ENCODE measurements at places on chromosomes 4 and X.

- DNase-seq: no peak
These were observed 7.4 kb downstream of the MAGEB10 start for GRCh38 chrX:27815209-27815608.

GRCh38 chr4:121769341-121769740 lies 4.4 kb upstream of the SMIM43 start:
- DNase-seq: no peak

DNA sequence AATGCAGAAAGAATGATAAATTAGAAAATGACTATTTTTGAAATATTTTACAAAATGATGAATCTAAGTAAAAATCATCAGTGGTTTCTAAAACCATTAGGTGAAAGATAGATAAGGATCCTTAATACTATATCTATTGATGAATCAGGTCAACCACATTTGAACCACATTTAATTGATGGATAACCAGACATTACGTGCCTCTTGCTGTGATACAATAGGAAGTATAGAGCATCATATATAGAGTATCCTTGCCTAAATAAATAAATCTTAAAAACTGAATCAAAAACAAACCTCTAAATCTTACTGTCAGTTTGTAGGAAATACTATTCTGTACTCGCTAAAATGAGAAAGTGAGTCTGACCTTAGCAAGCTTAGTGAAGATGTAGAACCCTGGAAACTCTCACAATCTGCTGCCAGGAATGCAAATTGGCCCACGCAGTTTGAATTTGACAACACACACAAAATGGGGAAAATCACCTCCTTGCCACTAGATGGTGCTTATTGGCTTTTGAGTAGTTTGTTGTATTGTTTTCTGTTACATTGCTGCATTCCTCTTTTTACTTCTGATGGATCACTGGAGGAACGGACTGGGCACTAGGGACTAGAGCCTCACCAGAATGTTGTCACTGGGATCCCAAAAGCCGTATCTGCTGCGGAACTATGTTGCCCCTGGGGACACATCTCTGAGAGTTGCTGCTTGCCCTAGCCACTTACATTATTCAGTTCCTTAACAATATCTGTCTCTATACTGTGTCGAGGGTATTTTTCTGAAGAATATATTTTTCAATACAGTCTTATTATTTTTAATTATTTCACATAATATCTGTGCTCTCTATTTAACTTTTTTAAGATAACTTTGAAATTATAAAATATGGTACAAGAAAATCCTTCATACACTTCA lies 25.4 kb upstream of the SLAIN2 start:
- no peak for DNase-seq

DNA sequence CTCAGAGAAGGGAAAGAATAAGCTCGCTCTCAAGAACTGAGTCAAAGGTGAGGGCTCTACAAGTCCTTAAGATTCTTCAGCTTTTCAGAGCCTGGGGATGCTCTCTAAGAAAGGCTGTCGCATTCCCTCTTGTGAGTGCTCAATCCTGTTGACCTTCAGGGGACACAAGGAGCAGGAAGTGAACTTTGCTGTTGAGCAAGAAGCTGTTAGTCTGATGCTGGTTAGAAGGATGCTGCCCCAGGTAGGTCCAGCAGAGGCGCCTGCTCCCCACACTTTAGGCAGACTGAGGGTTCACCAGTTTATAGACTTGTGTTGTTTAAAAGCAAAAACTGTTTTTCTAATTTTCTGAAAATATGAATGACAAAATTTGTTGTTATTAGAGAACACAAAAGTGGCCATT lies 125.4 kb upstream of the SPOCK3 start:
- no peak for DNase-seq

DNA sequence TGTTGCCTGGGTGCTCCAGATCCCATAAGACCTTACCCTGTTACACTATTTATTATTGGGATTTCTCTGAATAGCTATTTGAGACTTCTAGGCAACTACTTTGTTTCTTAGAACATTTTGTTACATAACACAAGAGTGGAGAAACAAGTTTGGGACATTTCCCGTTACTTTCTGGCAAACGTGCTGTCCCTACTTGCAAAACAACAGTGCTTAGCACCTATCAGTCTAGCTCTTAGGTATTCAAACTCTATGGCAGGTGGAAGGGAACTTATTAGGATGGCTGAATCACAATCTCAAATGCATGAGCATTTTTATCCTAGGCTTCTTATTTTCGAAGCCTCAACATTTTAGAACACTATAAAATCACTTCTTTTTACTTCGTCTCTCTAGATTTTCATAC lies 613.6 kb downstream of the DMD start:
- no peak for DNase-seq

DNA sequence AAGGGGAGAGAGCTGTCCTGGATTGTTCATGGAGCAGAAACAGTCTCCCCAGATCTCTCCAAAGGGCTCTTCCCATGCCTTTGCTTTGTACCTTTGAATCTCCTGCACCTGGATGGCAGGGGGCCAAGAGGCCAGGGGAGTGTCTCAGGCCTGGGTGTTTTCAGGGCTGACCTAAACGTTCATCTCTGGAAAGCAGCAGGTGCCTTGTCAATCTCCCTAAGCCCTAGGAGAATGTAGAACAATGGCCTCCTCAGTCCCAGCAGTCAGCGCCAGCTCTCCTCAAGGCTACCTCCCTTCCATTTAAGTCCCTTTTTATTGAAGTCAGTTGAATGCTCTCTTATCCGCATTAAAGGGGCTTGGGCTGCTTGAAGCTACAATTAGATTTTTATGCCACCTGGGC lies 31.2 kb upstream of the NSUN7 start:
- DNase-seq: no peak

DNA sequence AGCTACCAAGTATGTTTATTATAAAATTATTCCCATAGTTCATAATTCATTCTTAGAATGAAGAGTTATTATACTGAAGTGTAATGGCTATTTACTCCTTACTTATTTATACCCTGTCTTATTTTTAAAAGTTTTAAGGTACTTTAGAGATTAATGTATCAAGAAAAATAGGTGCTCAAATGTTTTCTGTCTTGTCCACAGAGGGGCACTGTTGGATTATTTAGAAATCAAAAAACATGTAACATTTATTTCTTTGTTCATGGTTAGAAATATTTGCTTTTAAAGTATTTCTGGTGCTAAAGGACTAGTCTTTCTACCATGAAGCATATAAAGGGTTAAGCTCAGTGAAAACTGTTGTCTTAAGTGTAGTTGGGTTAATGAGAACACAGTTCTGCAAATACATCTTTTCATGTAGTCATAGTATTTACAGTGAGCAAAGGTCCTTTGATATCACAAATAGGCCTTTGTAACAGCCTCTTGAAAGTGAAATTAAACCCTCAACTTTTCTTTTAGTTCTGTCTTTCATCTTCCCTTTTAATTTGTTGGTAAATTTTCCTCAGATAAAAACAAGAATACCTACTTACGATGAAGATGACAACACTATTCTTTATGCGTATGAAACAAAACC lies 7.7 kb downstream of the SCML1 start:
- no peak for DNase-seq

- DNase-seq: no peak
These were observed 90.1 kb downstream of the IRF2 start for GRCh38 chr4:184384056-184384809.

- DNase-seq: no peak
These were observed 41.9 kb downstream of the WDR1 start for GRCh38 chr4:10074767-10075105.

- DNase-seq: no peak
These were observed 15.6 kb downstream of the RPGR start for GRCh38 chrX:38311743-38312142.

- no peak for DNase-seq
These were observed 18.6 kb downstream of the AFM start for GRCh38 chr4:73499996-73500765.

DNA sequence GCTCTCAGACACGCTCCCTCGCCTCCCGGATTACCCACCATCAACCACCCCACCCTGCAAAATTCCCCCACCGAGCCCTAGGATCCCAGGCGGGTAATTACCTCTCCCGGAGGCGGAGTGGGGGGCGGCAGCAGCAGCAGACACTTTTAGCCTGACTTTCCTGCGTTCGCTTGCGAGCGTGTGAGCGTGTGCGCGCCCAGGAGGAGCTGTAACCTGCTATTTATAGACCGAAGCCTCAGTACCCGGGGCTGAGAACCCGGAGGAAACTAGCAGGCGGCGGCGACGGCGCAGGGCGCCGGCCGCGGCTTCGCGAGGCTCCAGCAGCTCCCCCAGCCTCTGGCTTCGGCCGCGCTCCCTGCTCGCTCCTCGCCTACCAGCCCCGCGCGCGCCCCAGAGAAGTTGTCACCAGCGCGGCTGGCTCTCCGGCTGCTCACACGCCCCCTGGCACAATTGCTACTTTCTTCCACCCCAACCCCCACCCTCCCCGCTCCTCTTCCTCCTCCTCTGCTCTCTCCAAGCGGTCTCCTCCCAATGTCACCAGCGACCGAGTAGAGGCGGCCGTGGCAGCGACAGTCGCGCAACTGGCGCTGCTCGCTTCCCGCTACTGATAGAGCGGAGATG lies at the start of gene INPP4B:
Gene INPP4B (minus strand): TSS at position 194 of the 621 bp plus-strand sequence.
- DNase-seq: peak; percentile 13

DNA sequence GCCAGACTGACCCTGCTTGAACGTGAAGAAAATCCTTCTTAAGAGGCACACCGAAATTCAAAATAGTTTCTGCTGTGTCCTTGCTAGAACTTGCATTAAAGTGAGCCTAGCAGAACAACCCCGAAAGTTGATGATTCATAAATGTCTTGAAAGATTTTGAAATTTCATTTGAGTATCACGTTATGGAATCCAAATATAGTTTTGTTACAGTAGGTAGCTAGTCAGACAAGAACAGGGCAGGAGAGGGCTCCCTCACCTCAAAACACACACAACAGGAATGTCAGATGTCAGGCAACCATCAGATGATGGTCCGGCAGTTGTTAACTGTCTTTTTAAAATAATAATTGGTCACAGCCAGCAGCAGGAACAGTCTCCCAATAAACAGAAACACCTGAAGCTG lies 259.6 kb upstream of the GNPDA2 start:
- DNase-seq: no peak

Measured in T-helper 17 cell (primary cell).